Activated CD8-positive, alpha-beta memory T cell treated with anti-CD3 and anti-CD28 coated beads, Interleukin-2, amount 10 ng/mL, durations not matched to agents 7 days and 5 days (primary cell): ENCODE measurements at places on chromosomes 6 and 20. TPM values are rescaled to one million over a fixed set of nuclear protein-coding genes. Genes with fewer than 3 reads are reported as not detected.

DNA sequence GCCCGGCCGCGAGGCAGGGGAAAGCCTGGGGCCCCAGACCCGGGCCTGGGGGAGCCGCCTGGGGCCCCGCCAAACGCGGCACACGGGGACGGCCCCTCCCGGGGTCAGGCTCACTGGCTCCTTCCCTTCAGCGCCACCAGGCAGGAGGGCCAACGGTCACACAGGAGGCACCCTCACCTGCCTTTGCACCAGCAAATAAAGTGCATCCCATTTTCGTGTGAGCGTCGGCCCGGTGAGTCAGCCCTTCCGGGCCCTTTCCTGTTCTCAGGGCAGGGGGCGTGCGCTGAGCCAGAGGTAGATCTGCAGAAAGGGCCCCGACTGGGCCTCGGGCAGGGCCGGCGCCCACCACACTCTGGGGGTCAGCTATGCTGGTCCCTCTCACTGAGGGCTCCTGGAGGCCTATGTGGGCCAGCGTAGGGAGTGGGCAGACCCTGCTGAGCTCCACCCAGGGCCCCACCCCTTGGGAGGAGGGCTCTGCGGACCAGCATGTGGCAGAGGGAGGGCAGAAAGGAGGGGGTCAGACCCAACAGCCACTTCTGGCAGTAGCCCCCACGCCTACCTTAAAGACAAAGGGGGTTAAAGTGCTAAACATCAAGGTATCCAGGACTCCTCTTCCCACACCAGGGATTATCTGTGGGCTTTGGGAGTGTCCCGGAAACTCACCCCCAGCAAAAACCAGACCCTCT lies 931 bp upstream of the UCKL1 start:
- H3K4me1 ChIP-seq = peaks cover 30% of the 10 kb centered on the region
- H3K27me3 ChIP-seq = no peaks in the 10 kb centered on the region
- H3K27ac ChIP-seq = peak overlapping the region; percentile 85
- peak overlapping the region; percentile 57 for H3K4me3 ChIP-seq

DNA sequence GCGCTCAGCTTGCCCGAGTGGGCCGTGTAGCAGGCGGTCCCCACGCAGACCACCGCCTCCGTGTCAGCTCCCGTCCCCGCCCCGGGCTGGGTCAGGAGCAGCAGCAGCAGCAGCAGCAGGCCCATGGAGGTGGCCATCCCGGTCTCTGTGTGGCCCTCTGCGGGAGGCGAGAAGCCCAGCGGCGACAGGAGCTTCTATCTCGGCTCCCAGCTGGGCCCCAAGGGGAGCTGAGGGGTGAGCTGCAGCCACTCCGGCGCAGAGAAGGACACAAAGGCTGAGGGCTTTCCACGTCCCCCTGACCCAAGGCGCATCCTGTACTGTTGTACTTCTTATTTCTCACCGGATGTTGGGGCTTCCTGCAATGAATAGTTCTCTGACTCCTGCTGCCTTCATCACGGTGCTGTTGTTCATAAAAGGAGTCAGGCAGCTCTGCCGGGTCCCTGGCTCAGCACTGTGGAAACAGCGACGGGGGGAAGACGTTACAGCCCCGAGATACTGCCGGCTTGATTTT lies at the start of gene CD93:
Gene CD93 (minus strand): TSS at position 269 of the 511 bp plus-strand sequence. CDS start 132 bp downstream, at position 137.
- DNase-seq = peak; percentile 69
- peaks cover 18% of the 10 kb centered on the region for H3K4me1 ChIP-seq
- H3K36me3 ChIP-seq = no peaks in the 10 kb centered on the region
- peaks cover 7% of the 10 kb centered on the region for H3K27me3 ChIP-seq

- no peak for DNase-seq
- no peaks in the 10 kb centered on the region for H3K36me3 ChIP-seq
- peaks cover 2% of the 10 kb centered on the region for H3K27me3 ChIP-seq
- peaks cover 8% of the 10 kb centered on the region for H3K4me1 ChIP-seq
Measured at GRCh38 chr6:119129968-119130484, 51.6 kb upstream of the FAM184A start.

GRCh38 chr6:154458565-154459470 lies 51.7 kb downstream of the CNKSR3 start:
- DNase-seq = no peak
- H3K27me3 ChIP-seq = peaks cover 12% of the 10 kb centered on the region
- no peaks in the 10 kb centered on the region for H3K36me3 ChIP-seq
- no peaks in the 10 kb centered on the region for H3K4me1 ChIP-seq
- no peak overlapping the region for H3K4me3 ChIP-seq

DNA sequence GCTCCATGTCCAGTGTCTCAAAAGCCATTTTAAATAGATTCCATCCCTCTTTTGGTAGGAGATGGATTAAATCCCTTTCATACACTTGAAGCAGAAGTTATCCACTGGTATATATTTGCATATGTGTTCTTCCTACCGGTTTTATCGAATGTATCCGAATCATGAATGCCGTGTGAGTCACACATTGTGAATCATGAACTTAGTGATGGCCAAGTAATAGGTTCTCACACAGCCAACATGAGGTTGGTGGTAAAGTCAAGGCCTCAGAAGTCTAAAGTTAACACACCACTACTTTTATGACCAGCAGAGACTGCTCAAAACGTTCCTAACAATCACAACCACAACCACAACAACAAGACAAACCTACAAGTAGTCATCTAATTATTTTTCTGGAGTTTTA lies 345.5 kb downstream of the THBS2 start:
- no peak overlapping the region for H3K4me3 ChIP-seq
- DNase-seq = no peak
- H3K27me3 ChIP-seq = no peaks in the 10 kb centered on the region
- H3K4me1 ChIP-seq = peaks cover 8% of the 10 kb centered on the region
- no peaks in the 10 kb centered on the region for H3K36me3 ChIP-seq
- no peak overlapping the region for H3K27ac ChIP-seq

- peaks cover 4% of the 10 kb centered on the region for H3K36me3 ChIP-seq
- H3K27me3 ChIP-seq = peaks cover 86% of the 10 kb centered on the region
- no peak overlapping the region for H3K27ac ChIP-seq
- peaks cover 12% of the 10 kb centered on the region for H3K4me1 ChIP-seq
Measured at GRCh38 chr6:10883312-10884244, 1.7 kb upstream of the GCM2 start.

- H3K27ac ChIP-seq = no peak overlapping the region
- no peak overlapping the region for H3K4me3 ChIP-seq
- H3K36me3 ChIP-seq = no peaks in the 10 kb centered on the region
- H3K27me3 ChIP-seq = no peaks in the 10 kb centered on the region
- no peak for DNase-seq
Measured at GRCh38 chr20:8972963-8973705, 95.8 kb upstream of the PLCB4 start.

DNA sequence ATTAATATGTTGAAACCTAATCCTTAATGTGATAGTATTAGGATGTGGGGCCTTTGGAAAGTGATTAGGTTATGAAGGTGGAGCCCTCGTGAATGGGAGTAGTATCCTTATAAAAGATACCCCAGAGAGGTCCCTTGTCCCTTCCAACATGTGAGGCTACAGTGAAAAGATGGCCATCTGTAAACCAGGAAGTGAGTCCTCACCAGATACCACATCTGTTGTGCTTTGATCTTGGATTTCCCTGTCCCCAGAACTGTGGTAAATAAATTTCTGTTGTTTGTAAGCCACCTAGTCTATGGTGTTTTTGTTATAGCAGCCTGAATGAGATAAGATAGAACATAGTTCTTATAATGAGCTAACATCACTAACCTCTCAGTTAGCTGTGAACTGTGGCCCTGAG lies 16.6 kb upstream of the CALHM6 start:
- peaks cover 27% of the 10 kb centered on the region for H3K4me1 ChIP-seq
- H3K27me3 ChIP-seq = peaks cover 17% of the 10 kb centered on the region
- no peak overlapping the region for H3K27ac ChIP-seq
- DNase-seq = no peak

DNA sequence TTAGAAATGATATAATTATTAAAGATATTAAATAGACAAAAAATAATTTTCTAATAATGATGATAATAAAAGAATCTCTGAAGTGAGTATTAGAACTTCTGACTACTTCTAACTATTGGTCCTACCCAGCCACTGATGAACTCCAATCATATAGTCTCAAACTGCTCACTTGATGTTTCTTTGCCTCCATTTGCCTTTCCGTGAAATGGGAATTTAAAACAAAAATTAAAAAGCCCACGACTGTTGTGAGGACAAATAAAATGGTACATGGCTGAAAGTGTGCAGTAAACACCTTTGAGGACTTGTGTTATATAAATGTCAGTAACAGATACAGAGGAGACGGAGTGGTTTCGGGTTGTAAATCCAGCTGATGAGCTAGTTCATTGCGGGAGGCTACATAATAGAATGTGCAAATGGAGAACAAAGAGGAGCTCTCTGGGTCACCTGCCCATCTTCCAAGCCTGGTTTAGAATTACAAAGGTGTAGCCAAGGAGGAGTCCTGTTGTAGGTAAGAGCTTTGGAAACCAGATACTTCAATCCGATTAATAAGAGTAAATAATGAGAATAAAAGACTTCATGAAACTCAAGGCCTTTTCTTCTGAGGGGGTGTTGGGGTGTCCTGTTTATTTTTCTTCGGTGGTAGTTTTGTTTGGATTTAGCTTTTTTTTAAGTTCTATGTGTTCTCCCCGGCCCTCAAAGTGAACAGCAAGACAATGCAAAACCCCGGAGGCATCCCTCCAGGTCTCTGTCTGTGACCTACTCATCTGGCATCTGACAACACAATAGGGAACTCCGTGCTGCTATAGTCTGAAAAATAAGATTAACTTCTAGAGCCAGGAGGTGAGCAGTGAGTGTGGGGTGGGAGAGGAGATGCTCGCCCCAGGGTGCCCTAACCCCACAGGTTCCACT lies 4.4 kb upstream of the PXDC1 start:
- peaks cover 3% of the 10 kb centered on the region for H3K4me1 ChIP-seq
- no peaks in the 10 kb centered on the region for H3K36me3 ChIP-seq
- no peak overlapping the region for H3K27ac ChIP-seq
- no peak for DNase-seq

GRCh38 chr6:74431873-74432580 lies 736.0 kb downstream of the CD109 start:
- no peaks in the 10 kb centered on the region for H3K36me3 ChIP-seq
- no peak for DNase-seq
- no peak overlapping the region for H3K27ac ChIP-seq
- H3K4me1 ChIP-seq = no peaks in the 10 kb centered on the region

- peaks cover 52% of the 10 kb centered on the region for H3K36me3 ChIP-seq
- peak within 1 kb of the TSS; percentile 97 for H3K27ac ChIP-seq
- H3K27me3 ChIP-seq = no peaks in the 10 kb centered on the region
- H3K4me3 ChIP-seq = peak within 1 kb of the TSS; percentile 88
- DNase-seq = peak; percentile 88
- H3K4me1 ChIP-seq = peaks cover 60% of the 10 kb centered on the region
Measured at GRCh38 chr6:33276864-33277662, at the start of gene B3GALT4. B3GALT4 (plus strand) TSS chr6:33277123; CDS start chr6:33277420, 297 bp downstream.

GRCh38 chr6:165987483-165988301 lies 180.0 kb downstream of the TBXT start:
- H3K4me3 ChIP-seq = no peak overlapping the region
- peaks cover 3% of the 10 kb centered on the region for H3K4me1 ChIP-seq
- peaks cover 62% of the 10 kb centered on the region for H3K27me3 ChIP-seq

DNA sequence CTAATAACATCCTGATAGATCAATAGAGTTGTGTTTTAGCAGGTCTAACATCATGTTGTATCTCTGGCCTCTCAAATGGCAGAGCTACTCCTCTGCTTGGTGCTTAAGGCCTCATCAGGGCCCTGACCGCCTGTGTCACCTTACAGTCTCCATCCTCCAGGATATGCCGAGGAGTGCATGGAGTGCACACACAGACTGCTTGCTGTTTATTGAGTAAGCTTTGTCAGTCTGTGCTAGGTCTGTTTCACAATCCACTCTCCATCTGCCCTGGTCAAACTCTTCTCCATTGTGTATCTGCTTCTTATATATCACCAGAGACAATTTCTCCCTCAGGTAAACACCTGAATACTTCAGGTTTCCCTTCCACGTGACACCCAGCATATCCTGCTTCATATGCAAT lies 136.1 kb downstream of the SLC24A3 start:
- peaks cover 2% of the 10 kb centered on the region for H3K27me3 ChIP-seq
- H3K27ac ChIP-seq = no peak overlapping the region
- no peak for DNase-seq

DNA sequence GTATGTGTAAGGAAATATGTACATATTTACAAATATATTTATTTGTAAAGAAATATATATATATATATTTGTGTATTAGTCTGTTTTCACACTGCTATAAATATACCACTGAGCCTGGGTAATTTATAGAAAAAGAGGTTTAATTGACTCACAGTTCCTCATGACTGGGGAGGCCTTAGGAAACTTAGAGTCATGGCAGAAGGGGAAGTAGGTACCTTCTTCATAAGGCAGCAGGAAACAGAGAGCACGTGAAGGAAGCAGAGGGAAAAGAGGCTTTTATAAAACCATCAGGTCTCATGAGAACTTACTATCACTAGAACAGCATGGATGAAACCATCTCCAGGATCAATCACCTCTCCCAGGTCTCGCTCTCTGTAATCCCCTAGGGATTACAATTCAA lies 644.5 kb upstream of the HS3ST5 start:
- H3K36me3 ChIP-seq = peaks cover 5% of the 10 kb centered on the region
- no peaks in the 10 kb centered on the region for H3K27me3 ChIP-seq
- no peak for DNase-seq
- H3K4me1 ChIP-seq = peaks cover 19% of the 10 kb centered on the region
- H3K27ac ChIP-seq = no peak overlapping the region

DNA sequence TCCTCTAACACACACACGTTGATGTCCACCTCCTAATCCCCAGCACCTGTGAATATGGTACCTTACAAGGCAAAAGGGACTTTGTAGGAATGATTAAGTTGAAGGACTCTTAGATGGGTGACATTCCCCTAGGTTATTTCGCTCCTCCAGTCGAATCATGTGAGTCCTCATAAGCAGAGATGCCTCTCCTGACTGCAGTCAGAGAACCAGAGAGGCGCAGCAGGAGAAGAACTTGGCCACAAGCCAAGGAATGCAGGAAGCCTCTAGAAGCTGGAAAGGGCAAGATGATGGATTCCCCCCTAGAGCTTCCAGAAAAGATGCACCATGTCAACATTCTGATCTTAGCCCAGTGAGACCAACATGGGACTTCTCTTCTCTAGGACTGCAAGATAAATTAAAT lies 133.1 kb upstream of the PTPRT start:
- no peaks in the 10 kb centered on the region for H3K27me3 ChIP-seq
- no peaks in the 10 kb centered on the region for H3K36me3 ChIP-seq
- H3K27ac ChIP-seq = no peak overlapping the region
- no peaks in the 10 kb centered on the region for H3K4me1 ChIP-seq
- DNase-seq = no peak

GRCh38 chr6:107679457-107679856 lies 144.7 kb downstream of the SCML4 start:
- peaks cover 2% of the 10 kb centered on the region for H3K27me3 ChIP-seq
- no peak overlapping the region for H3K27ac ChIP-seq
- DNase-seq = no peak
- no peak overlapping the region for H3K4me3 ChIP-seq

GRCh38 chr6:136737871-136738691 lies 54.2 kb downstream of the MAP3K5 start:
- no peaks in the 10 kb centered on the region for H3K27me3 ChIP-seq
- no peak for DNase-seq
- H3K27ac ChIP-seq = no peak overlapping the region
- peaks cover 8% of the 10 kb centered on the region for H3K4me1 ChIP-seq

GRCh38 chr6:74752303-74752702 lies 453.6 kb downstream of the COL12A1 start:
- no peak overlapping the region for H3K27ac ChIP-seq
- DNase-seq = no peak
- no peak overlapping the region for H3K4me3 ChIP-seq
- no peaks in the 10 kb centered on the region for H3K4me1 ChIP-seq
- H3K27me3 ChIP-seq = no peaks in the 10 kb centered on the region
- no peaks in the 10 kb centered on the region for H3K36me3 ChIP-seq

Gene COL21A1
- not detected for total RNA-seq

Gene EMILIN3
- total RNA-seq = not detected

Gene ABHD16B
- total RNA-seq = not detected

Gene ASIP
- total RNA-seq = not detected

Gene GNAS-AS1
- 0.89 TPM for total RNA-seq

Gene KIZ
- total RNA-seq = 22.3 TPM
